Epithelial cell of alveolus of lung (primary cell): ENCODE measurements at places on chromosomes 2 and 18. TPM values are rescaled to one million over a fixed set of nuclear protein-coding genes. Genes with fewer than 3 reads are reported as not detected.

The MBD5 gene
- 11.5 and 26.3 TPM in 2 replicates for total RNA-seq

The NT5C1B gene
- total RNA-seq: not detected in 2 replicates

The EHD3 gene
- total RNA-seq: 23.0 and 36.4 TPM in 2 replicates

The LCT gene
- under 0.01 and 0.08 TPM in 2 replicates for total RNA-seq

The HOXD13 gene
- not detected in 2 replicates for total RNA-seq

The PHOSPHO2 gene
- total RNA-seq: 2.2 and 8.3 TPM in 2 replicates

The FABP1 gene
- not detected in 2 replicates for total RNA-seq

The NR4A2 gene
- total RNA-seq: 1.0 and 57.6 TPM in 2 replicates

The C18orf63 gene
- total RNA-seq: not detected in 2 replicates

The KCNG2 gene
- 4.7 and 18.8 TPM in 2 replicates for total RNA-seq

The ANKRD36C gene
- total RNA-seq: 7.6 and 12.1 TPM in 2 replicates
